ENCODE measurements at places on chromosomes 5 and 9. TPM values are rescaled to one million over a fixed set of nuclear protein-coding genes. Genes with fewer than 3 reads are reported as not detected.
A peak's percentile ranks its signal among the peaks of the same experiment; 100 is the strongest.

- H3K36me3 ChIP-seq: no peaks in the 10 kb centered on the region
- no peak overlapping the region for H3K27ac ChIP-seq
- DNase-seq: peak; percentile 27
- H3K27me3 ChIP-seq: peaks cover 10% of the 10 kb centered on the region
- H3K4me3 ChIP-seq: no peak overlapping the region
These were observed 64.0 kb downstream of the NSUN2 start for GRCh38 chr5:6568889-6569288.

- H3K27me3 ChIP-seq: peaks cover 17% of the 10 kb centered on the region
- no peak overlapping the region for H3K4me3 ChIP-seq
- no peak for DNase-seq
These were observed 156.4 kb upstream of the ADRA1B start for GRCh38 chr5:159759791-159760290.

Gene BRD8
- total RNA-seq: 86.7 TPM

- H3K4me1 ChIP-seq: no peaks in the 10 kb centered on the region
- H3K36me3 ChIP-seq: no peaks in the 10 kb centered on the region
- DNase-seq: no peak
- H3K27ac ChIP-seq: no peak overlapping the region
- no peak overlapping the region for H3K4me3 ChIP-seq
- H3K27me3 ChIP-seq: peaks cover 15% of the 10 kb centered on the region
These were observed 82.9 kb downstream of the PTCD2 start for GRCh38 chr5:72402959-72403628.

Gene TSSK1B
- total RNA-seq: not detected

GRCh38 chr9:131971482-131972074 is 108.1 kb downstream of the MED27 start:
- no peak for DNase-seq
- no peak overlapping the region for H3K4me3 ChIP-seq
- no peaks in the 10 kb centered on the region for H3K27me3 ChIP-seq
- H3K4me1 ChIP-seq: no peaks in the 10 kb centered on the region
- H3K36me3 ChIP-seq: peaks cover 2% of the 10 kb centered on the region
